ENCODE measurements at places on chromosomes 7 and 10. TPM values are rescaled to one million over a fixed set of nuclear protein-coding genes. Genes with fewer than 3 reads are reported as not detected.

The BLNK gene
- not detected for total RNA-seq

The NXPH1 gene
- total RNA-seq: not detected

The ADRA2A gene
- total RNA-seq: 2.9 TPM

The IFIT1B gene
- not detected for total RNA-seq

Measured in smooth muscle cell of the coronary artery (primary cell).